ENCODE measurements at places on chromosomes 13 and 19. TPM values are rescaled to one million over a fixed set of nuclear protein-coding genes. Genes with fewer than 3 reads are reported as not detected.
A peak's percentile ranks its signal among the peaks of the same experiment; 100 is the strongest.

- peak; percentile 98 for DNase-seq
Observed at GRCh38 chr19:45643024-45643926, 4.1 kb upstream of the EML2 start.

GRCh38 chr19:1040476-1041271, 767 bp downstream of the ABCA7 start:
- peak; percentile 86 for DNase-seq

- DNase-seq = peak; percentile 96
Observed at GRCh38 chr19:49570138-49570856, 10.1 kb downstream of the NOSIP start.

DNA sequence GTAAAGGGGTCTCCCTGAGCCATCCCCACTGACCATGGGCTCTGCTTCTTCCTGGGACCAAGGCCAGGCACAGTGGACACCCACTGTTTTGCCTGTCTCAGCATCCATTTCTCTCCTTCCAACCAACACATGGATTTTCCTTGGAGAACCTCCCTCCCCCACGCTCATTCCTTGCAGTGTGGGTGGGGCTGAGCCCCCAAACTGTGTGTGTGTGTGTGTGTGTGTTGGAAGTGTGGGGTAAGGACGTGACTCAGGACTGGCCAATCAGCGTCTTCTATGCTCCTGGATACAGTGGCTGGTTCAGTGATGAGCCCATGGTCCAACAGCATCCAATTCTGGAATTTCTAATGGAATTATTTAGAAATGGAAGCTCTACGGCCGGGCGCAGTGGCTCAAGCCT, 18.7 kb downstream of the CEBPA start:
- DNase-seq = no peak

ZNF837 gene
- 8.3 TPM for total RNA-seq

PTH2 gene
- total RNA-seq = not detected
